Hypothalamus (tissue), 51 donors: ENCODE measurements at places on chromosomes 3 and 15.

- DNase-seq = no peak
These were observed 13.1 kb upstream of the USP3 start for GRCh38 chr15:63491116-63491827.

GRCh38 chr3:143267989-143268388 lies 148.4 kb downstream of the CHST2 start:
- DNase-seq = no peak

GRCh38 chr15:93485438-93486327 lies 396.7 kb upstream of the RGMA start:
- DNase-seq = no peak

DNA sequence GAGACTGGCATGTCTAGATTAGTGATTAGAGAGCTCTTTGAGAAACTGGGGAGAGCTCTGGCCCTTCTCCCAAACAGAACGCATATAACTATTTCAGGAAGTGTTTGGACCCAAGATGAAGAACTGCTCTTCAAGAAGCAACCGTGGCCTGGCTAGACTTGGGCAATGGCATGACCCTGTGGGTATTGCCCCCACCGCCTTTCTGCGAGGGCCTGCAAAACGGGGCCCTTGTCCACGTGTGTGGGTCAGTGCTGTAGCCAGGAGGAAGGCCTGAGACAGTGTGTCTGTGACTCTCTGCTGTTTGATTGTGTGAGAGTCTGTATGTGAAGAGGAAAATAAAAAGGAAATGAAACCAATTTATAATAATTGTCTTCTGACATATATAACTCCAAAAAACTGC lies 42.5 kb downstream of the EEFSEC start:
- no peak for DNase-seq

DNA sequence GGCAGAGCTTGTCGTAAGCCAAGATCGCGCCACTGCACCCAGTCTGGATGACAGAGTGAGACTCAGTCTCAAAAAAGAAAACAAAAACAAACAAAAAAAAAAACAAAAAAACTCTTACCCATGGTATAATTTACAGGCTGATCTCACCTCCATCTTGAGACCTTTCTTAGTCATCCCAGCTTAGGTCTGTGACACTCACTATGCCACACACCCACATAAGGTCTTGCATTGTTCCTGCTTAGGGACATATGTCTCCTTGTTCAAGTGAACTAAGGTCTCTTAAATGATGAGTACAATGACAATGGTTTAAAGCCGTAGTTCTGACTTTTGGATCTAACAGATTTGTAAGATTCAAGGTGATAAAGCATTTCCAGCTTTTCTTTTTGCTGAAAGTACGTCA lies 360.2 kb upstream of the ARHGEF26 start:
- DNase-seq = no peak

DNA sequence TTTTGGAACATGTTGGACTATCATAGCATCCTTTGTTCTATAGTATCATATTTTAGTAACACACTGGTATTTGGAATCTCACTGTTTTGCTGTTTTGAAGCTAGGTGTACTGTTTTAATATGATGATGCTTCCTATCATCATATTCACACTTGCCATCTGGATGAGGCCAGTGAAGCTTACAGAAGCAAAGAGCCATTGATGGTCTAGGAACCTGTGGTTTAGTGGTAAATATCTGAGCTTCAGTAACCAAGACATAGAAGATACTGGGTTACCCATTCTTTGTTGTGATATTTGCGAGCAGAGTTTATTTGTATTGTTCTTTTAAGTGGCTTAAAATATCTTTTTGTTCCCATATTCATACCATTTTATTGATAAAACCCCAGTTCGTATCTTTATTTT lies 304.1 kb downstream of the SATB1 start:
- no peak for DNase-seq

DNA sequence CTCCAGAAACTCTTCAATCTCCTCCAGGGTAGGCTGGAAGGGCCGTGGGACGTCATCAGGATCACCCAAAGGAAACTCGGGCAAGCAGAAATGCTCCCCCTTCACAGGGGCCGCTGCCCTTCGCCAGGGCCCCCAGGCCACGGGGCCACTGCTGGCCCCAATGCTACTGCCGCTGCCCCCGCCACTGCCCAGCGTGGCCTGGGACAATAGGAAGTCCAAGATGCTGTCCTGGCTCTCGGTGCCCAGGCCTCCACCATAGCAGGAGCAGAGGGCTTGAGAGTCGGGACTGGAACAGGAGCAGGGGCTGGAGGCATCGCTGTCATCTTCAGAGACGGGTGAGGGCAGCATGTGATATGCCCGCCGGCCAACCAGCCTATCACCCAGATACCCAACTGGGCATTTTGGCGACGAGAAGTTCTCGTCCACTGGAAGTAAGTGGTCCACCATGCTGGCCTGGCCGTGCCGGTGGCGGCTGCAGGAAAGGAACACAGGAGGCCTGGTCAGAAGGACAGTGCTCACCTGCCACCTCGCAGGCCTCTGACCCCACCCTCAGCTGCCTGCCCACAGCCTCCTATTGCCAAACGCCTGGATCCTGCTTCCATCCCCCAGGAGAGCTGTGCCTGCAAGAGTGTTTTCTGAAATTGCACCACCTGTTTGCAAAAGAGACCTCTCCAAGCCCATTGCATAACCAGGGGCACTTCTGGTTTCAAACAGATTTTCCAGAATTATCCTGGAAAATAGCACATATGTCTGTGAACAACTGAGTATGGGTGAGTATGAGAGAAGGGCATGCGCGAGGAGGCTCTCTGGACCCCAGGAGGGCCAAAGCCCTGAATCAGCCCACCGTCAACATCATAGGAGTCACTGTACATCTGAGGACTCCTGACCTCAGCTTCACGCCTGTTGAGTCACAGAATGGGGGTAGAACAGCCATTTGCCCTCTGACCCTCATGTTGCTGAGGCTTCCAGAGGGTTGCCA lies 4.4 kb downstream of the KLF15 start:
- DNase-seq = no peak

DNA sequence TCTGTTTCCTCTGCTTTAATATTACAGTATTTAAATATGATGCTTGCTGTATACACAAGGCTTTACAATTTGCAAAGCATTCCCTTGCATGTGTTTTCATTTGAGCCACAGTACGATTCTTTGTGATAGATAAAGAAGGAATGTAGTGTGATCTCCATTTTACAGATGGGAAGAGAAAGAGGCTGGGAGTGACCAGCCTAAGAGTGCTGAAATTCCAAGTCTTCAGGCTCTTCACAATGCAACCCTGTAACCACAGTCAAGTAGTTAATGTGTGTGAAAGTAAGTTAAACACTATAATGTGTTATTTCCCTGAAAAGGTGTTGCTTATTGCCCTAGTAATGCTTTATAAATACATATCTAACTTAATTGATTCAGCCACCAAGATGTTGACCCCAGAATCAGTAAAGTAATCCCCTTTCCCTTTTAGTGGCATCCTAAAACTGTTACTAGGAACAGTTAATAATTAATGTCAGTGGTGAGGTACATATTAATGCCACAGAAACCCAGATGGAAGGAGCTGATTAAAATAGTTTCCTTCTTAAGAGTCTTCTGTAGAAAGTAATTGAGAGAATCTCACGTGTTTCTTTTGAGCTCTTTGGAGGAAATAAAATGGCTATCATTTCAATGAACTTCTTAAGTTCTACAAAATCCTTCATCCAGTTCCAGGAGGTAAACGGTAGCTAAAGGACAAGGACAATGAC lies 110.4 kb downstream of the IL12A start:
- DNase-seq = no peak
